ENCODE measurements at places on chromosomes 13 and 19.

DNA sequence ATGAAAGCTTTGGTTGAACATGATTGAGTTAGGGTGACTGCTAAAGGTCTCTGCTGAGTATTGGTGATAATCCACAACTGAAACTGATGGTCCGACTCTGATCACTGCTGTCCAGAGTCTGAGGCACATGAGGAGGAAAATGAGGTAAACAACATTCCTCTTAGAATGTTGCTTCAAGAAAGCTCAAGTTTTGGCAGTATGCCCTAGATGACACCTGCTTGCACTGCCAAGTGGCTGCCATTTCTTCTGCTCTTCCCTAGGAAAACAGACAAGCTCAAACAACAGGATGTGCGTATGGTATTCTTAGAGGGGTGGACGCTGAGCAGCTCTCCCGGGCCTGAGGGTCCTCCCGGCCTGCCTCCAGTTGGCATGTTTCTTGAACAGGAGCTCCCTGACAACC is 15.2 kb upstream of the MTIF3 start:
- no peak for DNase-seq

DNA sequence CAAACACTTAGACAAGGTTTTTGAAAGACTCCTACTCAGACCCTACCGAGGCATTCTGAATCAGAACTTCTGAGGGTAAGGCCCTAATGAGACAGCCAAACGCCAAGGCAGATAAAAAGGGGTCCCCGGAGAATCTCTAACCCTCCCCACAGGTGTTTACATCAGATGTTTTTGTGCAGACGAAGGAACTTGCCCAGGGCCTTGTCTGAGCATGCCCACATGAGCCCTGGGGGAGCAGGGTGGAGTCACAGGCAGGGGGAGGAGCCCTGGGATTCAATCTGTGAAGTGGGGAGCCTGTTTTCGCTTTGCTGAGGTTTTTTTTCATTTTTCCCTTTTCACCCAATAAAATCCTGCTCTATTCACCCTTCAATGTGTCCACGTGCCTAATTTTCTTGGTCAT is 61.6 kb upstream of the MED4 start:
- no peak for DNase-seq

GRCh38 chr13:98310485-98311199 is 133.6 kb upstream of the RNF113B start:
- no peak for DNase-seq

DNA sequence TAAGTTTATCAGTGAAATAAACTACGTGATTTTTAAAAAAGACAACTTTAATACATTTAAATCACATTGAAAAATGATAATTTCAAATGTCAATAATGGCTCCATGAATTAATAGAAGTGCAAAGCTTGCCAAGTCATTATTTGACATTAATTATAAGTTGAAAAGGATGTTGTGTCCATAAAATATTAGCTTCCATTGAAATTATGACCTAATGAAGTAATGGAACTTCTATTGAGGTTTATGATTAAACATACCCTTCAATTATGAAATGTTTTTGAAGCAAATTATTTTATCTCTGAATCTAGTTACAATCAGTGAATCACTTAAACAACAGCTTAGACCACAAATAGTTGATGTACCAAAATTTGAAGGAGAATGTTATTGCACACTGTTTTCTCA is 144.2 kb downstream of the SLITRK6 start:
- no peak for DNase-seq

DNA sequence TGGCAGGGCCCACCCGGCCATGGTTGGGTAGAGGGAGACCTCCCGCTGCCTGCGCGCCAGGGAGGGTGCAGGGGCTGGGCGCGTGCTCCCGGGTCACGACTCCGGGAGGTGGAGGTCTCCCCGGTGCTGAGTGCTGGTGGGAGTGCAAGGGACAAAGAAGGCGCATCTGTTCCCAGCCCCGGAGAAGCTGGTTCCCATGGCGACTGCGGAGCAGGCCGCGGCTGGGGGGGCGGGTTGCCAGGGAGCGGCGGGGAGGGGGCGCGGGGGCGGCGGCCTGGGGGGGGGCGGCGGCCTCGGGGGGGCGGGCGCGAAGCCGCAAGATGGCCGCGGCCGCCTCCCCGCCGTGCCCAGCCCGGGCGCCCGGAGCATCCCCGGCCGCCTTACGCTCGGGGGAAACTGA is 1.2 kb downstream of the CBARP start:
- no peak for DNase-seq

DNA sequence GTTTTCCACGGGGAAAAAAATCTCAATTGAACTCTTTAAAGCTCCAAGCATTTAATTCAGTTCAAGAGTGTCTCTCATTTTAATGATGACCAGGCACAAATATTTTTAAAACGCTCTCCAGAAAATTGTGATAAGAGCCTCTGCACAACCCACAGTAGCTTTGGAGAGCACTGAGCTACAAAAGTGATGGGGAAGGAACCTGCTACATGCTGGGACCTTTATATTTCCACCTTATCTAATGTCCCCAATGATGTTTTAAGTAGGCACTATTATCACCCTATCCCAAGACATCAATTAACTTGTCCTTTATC is 14.1 kb upstream of the CEACAM6 start:
- DNase-seq, result no peak

- peak; percentile 64 for DNase-seq
Measured at GRCh38 chr13:112943309-112944125, 25.5 kb upstream of the MCF2L start.

- no peak for DNase-seq
Measured at GRCh38 chr13:25674371-25674770, 302.6 kb downstream of the ATP8A2 start.

DNA sequence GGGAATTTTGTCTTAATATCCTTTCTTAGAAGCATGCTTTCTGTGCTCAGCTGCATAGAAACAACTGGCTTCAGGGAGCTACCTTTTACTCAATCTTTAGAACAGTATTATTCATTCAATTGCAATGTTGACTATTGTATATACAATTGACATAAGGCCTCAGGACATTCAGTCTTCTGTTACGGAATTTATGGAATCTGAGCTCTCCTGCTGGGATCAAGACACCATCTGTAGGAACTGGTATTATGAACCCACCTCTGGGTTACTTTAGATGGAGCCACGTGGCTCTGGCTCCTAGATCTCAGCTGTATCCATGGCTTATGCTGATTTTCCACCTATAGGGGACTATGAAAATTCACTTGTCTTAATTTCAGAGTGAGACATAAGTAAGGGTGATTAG is 716.2 kb upstream of the GPC6 start:
- no peak for DNase-seq

DNA sequence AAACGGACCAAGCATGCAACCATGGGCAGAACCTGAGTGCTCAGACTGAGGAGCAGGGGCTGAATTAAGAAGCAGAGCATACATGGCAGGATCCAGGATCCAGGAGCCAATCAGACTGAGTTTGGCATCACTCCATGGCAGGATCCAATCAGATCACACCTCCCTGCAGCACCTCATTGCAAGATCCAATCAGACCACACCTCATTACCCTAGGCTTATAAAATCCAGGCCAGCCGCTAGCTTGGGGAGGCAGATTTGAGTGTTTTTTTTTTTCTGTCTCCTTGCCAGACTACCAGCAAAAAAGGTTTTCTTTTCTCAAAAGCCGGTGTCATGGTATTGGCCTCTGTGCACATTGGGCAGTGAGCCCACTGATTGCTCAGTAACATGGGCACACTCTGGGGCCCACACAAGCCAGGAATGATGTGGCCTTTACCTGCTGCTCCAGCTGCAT is 127.9 kb upstream of the GJB6 start:
- no peak for DNase-seq

DNA sequence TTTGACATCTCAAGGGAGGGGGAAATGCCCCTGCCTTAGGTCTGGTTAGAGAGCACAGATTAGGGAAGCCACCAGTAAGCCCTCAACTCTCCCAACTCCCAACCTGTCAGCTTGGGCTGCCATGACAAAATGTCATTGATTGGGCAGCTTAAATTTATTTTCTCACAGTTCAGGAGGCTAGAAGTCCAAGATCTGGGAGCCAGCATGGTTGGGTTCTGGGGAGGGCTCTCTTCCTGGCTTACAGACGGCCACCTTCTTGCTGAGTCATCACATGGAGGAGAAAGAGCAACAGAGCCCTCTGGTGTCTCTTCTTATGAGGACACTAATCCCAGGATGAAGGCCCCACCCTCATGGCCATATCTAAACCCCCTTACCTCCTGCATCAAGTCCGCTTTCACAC is 24.2 kb downstream of the C19orf12 start:
- DNase-seq, result no peak

DNA sequence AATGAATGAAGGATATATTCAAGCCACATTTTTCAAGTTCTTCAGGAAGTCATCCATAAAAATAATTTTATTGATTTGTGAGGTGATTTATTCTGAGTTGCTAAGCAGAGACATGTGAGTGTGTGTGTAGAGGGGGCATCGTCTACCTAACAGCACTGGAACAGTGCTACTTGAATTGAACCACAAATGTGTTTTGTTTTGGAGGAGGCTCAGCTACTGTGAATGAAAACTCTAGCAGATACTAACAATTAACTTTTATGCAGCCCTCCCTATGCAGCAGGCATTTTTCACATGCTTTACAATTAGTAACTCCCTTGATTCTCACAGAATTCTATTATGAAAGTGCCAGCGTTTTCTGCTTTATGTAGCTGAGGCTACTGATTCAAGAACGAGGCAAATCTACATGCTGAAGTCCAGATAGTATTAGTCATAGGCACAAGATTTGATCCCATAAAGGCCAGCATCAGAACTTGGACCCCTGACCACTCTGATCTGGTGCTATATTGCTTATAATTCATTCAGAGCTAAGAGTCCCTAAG is 103.7 kb downstream of the MYO16 start:
- no peak for DNase-seq

GRCh38 chr19:1248786-1249297 is 459 bp downstream of the MIDN start:
- no peak for DNase-seq

- DNase-seq, result no peak
Measured at GRCh38 chr19:10603873-10604459, 16.9 kb upstream of the AP1M2 start.

DNA sequence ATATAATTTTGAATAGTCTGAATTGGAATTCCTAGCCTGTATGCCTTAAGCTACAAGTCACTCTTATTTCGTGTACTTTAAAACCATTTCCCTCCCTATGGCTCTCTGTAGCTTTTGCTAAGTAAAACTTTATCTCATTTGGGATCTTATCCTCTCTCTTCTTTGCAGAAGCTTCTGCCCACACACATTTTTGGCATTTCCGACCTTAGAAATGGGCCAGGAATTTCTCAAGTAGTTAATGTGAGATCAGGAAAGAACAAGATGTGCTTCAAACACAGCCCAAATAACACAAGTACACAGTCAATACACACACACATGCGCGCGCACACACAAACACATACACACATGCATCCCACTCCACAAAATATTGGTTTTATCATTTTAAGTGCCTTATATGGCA is 931.0 kb upstream of the MIR17HG start:
- peak; percentile 9 for DNase-seq

DNA sequence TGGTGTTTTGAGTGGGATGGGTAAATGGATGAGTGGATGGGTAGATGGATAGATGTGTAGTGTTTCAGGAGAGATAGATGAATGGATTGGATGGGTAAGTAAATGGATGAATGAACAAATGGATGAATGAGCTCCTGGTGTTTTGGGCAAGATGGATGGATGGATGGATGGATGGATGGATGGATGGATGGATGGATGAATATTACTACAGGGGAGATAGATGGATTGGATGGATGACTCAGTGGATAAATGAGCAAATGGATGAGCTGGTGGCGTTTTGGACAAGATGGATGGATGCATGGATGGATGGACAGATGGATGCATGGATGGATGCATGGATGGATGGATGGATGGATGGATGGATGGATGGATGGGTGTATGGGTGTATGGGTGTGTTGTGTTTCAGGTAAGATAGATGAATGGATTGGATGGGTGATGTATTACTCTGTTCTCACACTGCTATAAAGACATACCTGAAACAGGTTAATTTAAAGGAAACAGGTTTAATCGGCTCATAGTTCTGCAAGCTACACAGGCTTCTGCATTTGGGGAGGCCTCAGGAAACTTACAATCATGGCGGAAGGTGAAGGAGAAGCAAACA is 12.3 kb downstream of the ZSWIM4 start:
- DNase-seq, result no peak

- DNase-seq, result peak; percentile 99
Measured at GRCh38 chr19:11435057-11435832, at the start of the genes ODAD3 and PRKCSH. Gene ODAD3, minus strand, starts transcription at chr19:11435121. Its CDS starts 105 bp downstream, at chr19:11435016. Gene PRKCSH, plus strand, starts transcription at chr19:11435635. Its CDS starts 483 bp downstream, at chr19:11436118.

Data from neuronal stem cell (in vitro differentiated cells).